ENCODE measurements at places on chromosomes 3 and 15.

DNA sequence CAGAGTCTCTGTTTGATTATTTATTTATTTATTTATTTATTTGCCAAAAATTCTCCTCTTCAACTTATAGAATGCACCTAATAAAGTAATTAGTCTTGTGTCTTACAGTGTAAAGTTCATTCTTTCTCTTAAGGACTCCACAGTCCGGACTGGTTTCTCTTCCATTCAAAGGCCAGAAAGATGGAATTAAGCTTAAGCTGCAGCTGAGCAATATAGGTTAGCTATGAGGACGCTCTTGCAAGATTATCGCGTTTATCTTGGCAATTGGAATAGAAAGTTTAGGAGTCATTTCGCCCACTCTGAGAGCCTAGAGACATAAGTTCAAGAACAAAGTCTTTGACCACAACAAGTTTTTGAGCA is 15.0 kb downstream of the TAGLN3 start:
- DNase-seq = no peak

GRCh38 chr3:135366816-135367215 is 571.8 kb downstream of the EPHB1 start:
- DNase-seq = no peak

DNA sequence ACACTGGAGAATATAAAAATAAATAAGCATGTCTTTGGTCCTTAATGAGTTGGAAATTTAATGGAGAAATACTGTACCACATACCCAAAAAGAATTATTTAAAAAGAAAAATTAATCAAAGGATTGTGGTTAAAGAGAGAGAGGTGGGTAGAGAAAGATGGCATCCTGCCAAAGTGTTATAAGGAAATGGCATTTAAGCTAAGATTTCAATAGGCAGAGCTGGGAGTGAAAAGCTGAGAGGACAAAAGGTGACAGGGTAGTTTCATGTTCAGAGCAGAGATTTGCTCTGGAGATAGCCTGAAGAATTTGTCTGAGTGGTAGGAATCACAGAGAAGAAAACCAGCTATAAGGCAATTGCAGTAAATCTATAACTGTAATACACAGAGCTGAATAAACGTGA is 181.0 kb downstream of the SI start:
- DNase-seq = no peak

GRCh38 chr3:130509008-130509407 is 8.0 kb upstream of the COL6A6 start:
- no peak for DNase-seq

- DNase-seq = no peak
These were observed 98.9 kb downstream of the NEDD4 start for GRCh38 chr15:55894399-55894965.

- peak; percentile 52 for DNase-seq
These were observed 7.2 kb downstream of the SUSD5 start for GRCh38 chr3:33211444-33211843.

DNA sequence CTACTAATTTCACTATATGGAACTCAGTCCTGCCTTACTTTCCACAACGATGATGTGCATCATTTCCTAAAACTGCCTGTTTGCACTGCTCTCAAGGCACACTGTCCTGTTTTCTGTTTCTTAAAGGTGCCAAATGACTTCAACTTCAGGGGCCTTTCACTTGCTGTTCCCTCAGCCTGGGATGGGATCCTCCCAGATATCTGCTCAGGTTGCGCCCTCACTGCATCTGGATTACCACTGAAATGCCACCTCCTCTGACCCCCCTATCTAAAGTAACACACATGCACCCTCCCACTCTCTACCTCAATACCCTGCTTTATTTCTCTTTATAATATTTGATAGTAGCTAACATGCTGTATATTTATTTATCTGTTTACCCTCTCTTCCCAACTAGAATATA is 123.8 kb upstream of the CMC1 start:
- DNase-seq = no peak

- DNase-seq = no peak
These were observed 478.2 kb upstream of the DPH6 start for GRCh38 chr15:36024031-36024688.

GRCh38 chr3:12979151-12979946 is 93.9 kb downstream of the IQSEC1 start:
- no peak for DNase-seq

DNA sequence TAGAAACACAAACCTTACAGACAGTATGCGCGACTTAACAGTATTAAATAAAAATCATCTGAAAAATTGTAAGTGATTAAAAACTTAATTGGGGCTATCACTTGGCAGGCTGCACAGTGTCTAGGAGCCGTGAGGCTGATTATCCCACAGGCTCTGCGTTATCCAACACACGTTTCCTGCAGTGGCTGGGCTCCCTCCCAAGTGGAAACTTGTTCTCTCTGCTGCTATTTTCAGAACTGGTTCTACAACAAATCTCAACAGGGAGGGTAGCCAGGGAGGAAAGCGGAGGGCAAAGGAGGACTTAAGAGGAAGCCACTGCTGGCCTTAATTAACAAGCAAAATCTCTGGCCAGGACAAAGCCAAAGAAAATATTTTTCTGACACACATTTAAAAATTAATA is 555.2 kb downstream of the MAGI1 start:
- DNase-seq = peak; percentile 7

DNA sequence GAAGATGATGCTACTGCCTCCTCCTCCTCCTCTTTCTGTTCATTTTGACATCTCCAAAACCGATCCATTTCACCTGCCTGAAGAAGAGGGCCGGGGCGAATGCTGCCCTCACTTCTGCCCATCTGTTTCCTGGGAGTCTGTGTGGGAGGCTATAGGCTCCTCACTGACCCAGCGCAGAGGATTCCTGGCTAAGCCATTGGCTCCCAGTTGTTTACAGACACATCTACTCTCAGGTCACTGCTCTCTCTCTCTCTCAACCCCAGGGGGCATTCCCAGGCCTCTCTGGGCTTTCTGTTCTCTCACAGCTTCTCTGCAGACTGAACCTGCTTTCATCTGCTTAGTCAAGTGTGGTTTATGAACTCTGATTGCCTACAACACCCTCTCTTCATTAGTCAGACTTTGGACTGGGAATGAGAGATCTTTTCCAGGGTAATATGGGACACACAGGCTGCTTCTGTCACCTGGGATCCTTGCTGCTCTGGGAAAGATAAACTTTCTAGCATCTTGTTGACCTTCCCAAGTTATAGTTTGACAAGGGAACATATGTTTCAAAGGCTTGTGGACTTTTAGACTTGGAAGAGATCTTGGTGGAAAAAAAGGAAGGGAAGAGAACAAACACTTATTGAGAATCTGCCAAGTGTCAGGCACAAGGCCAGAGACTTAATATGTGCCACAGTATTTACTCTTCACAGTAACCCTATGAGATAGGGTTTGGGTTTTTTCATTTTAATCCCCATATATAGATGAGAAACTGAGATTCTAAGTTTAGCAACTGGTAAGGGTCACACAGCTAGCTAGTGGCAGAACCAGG is 30.2 kb upstream of the USP3 start:
- DNase-seq = no peak

DNA sequence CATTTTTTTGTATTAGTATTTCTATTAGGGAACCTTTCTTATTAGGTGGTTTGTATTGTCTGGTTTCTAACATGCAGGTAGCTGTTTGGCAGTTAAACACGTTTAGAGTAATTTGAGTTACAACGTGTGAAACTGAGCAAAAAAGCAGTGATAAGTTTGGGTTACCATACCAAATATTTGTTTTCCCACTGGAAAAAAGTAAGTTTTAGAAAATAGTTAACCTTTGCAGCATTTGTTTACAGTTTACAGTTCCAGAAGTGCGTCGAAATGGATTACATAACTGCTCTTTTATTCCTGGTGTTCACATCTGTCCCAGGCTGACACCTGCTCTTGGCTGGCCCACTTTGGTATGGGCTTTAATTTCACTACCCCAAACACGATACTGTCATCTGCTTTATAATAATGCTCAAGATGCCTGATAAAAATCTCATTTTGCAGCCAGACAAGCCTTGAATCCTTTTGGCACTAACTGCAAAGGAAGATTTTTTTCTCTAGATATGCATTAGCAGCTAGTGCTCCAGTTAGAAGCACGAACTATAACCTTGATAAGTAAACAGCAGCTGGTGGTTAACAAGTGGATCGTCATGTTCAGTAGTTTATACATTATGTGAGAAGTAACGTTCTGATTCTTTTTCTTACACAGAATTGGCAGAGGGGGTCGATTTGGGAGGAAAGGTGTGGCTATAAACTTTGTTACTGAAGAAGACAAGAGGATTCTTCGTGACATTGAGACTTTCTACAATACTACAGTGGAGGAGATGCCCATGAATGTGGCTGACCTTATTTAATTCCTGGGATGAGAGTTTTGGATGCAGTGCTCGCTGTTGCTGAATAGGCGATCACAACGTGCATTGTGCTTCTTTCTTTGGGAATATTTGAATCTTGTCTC is 5.3 kb downstream of the EIF4A2 start:
- no peak for DNase-seq

GRCh38 chr3:149336925-149337324 is 3.5 kb upstream of the TM4SF18 start:
- DNase-seq = no peak

DNA sequence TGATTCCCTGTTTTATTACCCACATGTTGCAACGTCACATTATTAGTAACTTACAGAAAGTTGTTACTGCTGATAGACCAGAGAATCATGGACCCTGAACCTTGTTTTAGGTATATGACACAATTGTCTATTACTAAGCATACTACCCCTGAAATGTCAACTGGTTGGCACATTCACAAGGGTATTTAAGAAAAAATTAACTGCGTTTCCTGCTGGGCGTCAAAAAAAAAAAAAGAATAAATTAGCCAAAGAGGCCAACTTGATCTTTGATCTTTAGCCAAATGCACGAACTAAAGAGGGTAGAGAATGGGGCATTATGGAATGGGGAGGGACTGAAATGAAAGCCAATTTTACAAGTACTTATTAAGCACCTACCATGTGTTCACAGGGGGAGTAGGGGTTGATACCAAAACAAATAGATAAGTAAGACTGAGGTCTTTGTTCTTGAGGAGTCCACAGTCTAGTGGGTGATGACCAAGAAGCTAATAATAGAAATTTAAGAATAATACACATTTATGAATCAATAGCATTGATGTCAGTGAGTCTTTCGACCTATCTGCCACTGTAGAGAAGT is 17.8 kb upstream of the MUC13 start:
- no peak for DNase-seq

Data from AG04449 (cell line).